Calu3 (cell line): ENCODE measurements at places on chromosomes 6 and 20. TPM values are rescaled to one million over a fixed set of nuclear protein-coding genes. Genes with fewer than 3 reads are reported as not detected.

The PI16 gene
- total RNA-seq, result 0.17 and 0.32 TPM in 2 replicates

The C20orf144 gene
- 0.45 and 0.76 TPM in 2 replicates for total RNA-seq

The C20orf204 gene
- 4.9 and 5.0 TPM in 2 replicates for total RNA-seq

The LRRC1 gene
- 26.6 TPM in 2 replicates for total RNA-seq

The KCNG1 gene
- 3.9 and 6.8 TPM in 2 replicates for total RNA-seq

The TRIM26 gene
- total RNA-seq, result 89.9 and 118 TPM in 2 replicates

GRCh38 chr6:25660512-25660911 lies 8.5 kb downstream of the SCGN start:
- peak; percentile 62 for DNase-seq

GRCh38 chr6:776528-776931 lies 83.6 kb upstream of the EXOC2 start:
- no peak for DNase-seq

- DNase-seq, result no peak
These were observed 27.4 kb upstream of the LRRN4 start for GRCh38 chr20:6081236-6081635.

DNA sequence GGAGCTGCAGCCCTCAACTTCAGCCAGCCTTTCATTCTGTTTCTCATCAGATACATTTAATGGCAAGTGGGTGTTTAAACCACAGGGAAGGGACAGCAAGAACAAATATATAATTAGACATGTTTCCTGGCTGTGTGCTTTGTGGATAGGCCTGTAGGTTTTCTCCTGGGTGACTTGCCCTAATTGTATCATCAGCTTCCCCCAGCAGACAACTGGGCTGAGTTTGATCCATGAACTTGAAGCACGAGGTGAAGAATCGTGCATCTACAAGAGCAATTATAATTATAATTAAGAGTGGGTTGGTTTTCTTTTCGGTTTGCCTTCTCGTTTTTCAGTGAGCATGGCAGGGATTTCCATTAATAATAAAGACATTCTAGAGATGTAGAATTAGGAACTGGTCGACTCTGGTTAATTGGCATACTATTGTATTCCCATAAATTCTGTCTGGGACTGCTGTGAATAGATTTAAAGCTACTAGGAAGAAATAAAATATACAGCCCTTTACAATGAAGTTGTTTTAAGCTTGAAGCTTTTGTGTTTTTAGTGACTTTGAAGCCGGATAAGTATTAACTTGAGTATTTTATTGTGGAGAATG lies 1052.2 kb downstream of the KIF16B start:
- DNase-seq, result no peak

GRCh38 chr20:2750491-2751251 lies 49.8 kb downstream of the CPXM1 start:
- no peak for DNase-seq

DNA sequence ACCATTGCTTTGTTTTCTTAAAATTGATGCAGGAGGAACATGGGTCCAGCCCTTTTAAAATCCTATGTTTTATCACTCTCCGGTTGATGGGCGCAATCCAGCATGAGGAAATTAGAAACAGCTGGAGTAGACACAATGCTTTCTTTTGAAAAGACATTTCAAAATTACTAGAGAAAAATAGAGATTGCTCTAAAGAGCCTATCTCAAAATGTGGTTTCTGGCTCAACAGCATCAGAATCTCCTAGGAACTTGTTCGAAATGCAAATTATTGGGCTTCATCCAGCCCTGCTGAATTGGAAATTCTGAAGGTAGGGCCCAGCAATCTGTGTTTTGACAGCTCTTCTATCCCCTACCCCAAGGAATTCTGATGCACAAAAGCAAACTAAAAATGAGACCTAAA lies 190.8 kb upstream of the BMP2 start:
- no peak for DNase-seq

- DNase-seq, result no peak
These were observed 30.9 kb downstream of the RSPH3 start for GRCh38 chr6:158969148-158969547.

DNA sequence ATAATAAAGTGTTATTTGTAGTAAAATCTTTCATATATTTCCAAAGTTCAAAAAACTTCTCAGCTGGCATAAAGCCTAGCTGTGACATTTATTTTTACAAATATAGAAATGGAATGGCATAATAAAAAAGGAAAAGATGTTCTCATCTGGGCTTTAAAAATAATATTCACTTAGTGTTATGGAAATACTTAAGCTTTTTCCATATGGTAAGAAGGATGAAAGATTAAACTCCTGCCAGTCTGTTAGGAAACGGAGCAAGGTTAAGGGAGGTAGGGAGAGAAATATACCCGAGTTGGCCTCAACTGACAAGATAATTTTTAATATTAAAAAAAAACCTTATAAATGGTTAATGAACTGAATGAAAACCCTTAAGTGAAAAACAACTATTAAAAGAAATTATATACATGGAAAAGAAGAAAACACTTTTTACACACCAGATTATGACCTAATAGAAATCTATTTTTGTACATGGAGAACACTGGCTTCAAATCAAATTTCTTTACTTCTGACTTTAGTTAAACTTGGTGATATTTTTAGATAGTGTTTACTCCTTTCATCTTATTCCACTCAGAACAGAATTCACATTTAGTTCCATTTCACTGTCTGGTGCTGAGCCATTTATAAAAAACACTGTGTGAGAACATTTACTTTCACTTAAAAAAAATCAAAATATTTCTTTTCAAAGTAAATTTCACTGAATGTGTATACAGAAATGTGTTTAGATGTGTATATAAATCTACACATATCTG lies 137.0 kb downstream of the DST start:
- no peak for DNase-seq

DNA sequence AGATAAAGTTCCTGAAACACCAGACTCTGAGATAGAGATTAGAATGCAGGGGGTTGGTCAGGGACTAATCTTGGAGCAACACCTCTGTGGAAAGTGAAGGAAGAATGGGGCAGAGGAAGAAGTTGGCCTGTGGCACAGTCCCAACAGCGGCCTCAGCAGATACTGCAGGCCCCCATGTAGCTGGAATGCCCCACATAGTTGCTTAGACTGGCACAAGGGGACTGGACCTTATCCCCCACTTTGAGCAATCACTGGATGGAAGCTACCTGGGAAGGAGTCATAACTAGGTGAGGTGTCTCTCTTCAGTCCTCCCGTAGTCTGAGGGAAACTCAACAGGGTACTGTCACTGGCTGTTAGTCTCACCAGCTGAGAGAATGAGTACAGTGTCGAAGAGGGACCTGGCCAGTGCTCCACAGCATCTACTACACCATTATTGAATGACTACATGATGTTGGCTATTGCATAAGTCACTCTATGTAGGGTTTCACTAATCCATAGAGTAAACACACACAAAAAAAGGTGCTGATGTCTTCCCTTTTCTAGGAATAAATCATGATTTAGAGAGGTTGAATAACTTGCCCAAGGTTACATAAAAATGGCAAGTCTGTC lies 47.5 kb downstream of the ADGRG6 start:
- no peak for DNase-seq

DNA sequence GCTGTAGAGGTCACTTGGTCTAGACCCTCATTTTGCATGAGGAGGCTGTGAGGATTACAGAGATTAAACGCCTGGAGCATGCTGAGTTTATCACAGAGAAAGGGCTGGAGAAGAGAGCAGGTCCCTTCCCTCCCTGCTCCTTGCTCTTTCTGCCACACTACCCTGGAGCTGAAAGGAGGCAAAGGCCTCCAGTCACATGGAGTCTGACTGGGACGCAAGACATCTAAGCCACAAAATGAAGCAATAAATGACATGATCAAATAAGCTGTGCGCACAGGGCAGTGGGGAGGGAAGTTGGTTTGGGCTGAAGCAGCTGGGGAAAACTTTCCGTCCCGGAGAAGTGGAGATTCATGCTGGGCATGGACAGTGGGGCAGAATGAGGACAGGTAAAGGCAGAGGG lies 33.3 kb downstream of the ATXN1 start:
- DNase-seq, result no peak

- DNase-seq, result peak; percentile 26
These were observed 1.6 kb downstream of the MYLIP start for GRCh38 chr6:16130437-16130891.

DNA sequence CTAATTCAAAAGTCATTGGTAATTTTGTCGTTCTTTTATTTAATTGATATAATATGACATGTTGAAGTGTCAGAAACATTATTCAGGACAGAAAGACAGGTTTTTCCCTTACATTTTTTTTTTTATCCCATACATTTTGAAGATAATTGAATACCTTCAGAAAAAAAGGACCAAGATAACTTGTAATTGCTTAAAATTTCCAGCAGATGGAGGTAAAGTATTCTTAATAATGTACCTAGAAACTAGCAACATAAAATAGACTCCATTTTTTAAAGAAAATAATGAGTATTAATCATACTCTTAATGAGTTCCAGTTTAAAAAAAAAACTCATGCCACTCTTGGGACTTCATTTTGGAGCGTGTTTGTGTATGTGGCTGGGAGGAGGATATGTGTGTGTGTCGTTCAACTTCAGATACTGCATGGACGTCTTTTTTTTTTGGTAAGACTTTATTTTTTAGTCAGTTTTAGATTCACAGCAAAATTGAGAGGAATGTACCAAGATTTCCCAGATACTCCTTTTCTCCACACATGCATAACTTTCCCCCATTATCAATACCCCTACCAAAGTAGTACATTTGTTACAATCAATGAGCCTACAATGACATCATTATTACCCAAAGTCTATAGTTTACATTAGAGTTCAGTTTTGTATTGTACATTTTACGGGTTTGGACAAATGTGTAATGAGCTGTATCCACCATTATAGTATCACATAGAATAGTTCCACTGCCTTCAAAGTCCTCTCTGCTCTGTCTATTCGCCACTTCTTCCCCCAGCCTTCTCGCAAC lies 79.4 kb downstream of the ROS1 start:
- DNase-seq, result no peak

DNA sequence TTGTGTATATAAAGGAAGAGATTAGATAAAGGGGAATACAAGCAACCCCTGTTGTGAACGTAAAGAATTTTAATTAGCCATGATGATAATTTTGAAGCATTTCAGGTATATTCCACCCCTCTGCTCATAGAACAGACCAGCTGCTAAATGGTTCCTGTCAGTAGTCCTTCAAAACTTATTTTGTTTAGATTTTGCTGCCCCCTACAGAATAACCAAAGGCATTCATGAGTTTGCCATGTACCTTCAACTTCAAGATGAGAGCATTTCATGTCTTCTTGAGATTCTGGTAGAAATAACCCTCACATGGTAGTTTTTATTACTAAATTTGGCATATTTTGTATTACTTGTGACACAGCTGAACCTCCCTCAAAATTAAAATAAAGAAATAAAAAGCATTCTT lies 1586.7 kb downstream of the HACE1 start:
- DNase-seq, result no peak

DNA sequence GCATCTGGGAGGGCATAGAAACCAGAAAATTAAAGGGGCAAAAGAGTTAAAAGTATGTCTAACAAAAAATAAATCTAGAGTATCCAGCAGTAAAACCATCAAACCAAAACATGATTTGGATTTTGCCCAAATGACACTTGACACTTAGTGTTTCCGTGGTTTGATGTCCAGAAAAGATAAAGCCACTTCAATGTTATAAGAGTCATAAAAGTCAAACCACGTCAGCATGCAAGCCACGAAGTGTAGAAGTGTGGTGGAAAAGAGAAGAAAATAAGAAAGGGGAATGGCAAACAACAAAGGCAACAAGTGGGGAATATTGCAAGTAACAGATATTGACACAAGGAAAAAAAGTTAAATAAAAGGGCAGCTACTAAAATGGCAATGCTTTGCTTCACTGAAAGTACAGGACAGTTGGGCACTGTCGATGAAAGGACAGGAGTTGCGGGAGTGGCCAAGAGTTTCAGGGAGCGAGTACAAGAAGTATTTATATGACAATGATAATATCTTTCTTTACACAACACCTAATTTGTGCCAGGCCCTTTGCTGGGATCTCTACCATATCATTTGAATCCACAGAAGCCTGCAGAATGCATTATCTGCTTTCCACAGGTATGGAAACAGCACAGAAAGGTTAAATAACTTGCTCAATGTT lies 6.3 kb upstream of the HDDC2 start:
- DNase-seq, result no peak

GRCh38 chr6:66699385-66699784 lies 992.4 kb upstream of the EYS start:
- DNase-seq, result no peak

DNA sequence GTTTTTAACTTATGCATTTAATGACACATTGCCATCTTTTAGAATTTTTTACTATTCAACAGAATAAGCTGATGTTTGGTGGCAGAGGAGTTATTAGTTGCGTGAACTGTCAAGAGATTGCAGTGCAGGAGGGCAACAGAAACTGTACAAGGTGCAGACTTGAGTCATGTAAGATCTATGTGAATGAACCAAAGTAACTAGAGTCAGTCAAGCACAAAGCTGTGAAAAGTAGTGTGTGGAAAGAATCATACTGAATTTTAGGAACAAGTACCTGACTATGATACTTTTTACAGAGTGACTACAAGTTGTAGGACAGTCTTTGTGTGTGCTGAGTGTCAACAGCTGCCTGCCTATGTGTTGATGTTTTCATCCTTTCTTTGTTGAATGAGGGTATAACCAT lies 2.7 kb upstream of the C6orf163 start:
- DNase-seq, result no peak

- DNase-seq, result no peak
These were observed 33.3 kb downstream of the ORC3 start for GRCh38 chr6:87623248-87623647.

- DNase-seq, result no peak
These were observed 8.7 kb downstream of the PLCG1 start for GRCh38 chr20:41145821-41146620.

DNA sequence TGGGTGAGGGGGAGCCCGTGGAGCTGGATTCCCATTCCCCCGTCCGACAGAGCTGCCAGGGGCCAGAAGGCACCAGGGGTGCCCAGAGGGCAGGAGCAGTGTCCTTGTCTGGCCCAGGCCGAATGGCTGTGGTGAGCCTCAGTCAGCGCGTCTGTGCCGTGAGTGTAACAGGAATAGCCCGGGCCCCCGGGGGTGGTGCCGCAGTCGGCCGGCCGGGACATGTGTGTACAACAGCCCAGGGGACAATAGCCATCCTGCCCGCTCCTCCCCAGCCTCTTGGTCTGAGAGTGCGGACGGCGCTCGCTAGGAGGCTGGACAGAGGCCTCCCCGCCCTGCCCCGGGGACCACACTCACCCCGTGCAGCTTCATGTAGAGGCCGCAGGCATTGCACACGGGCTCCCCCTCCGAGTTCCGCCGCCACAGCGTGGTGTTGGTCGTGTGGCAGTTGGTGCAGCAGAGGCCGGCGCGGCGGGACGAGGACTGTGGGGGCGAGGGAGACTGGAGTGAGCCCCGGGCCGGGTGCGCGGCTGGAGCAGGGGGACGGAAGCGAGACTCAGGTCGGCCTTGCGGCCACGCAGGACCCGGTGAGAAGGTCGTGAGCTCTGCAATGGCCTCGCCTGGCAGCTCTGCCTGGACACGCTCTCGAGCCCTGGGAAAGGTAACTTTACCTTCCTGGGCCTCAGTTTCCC lies 9.6 kb downstream of the GATA5 start:
- no peak for DNase-seq

DNA sequence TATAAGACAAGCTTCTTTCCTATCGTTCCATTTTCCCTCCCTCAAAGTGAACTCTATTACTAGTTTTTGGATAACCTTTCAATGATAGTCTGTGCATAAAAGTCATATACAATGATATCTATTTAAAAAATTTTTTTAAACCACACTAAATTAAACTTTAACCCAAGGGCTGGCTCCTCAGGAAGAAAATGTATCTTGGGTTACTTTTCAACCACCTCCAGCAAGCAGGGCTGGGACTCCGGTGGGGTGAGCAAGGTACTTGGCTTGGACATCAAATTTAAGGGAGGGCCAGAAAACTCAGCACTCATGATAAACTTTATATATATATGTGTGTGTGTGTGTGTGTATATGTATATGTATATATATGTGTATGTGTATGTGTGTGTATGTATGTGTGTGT lies 13.9 kb upstream of the PPP1R3G start:
- no peak for DNase-seq
